ENCODE measurements at places on chromosomes 1 and 21. TPM values are rescaled to one million over a fixed set of nuclear protein-coding genes. Genes with fewer than 3 reads are reported as not detected.
A peak's percentile ranks its signal among the peaks of the same experiment; 100 is the strongest.

DNA sequence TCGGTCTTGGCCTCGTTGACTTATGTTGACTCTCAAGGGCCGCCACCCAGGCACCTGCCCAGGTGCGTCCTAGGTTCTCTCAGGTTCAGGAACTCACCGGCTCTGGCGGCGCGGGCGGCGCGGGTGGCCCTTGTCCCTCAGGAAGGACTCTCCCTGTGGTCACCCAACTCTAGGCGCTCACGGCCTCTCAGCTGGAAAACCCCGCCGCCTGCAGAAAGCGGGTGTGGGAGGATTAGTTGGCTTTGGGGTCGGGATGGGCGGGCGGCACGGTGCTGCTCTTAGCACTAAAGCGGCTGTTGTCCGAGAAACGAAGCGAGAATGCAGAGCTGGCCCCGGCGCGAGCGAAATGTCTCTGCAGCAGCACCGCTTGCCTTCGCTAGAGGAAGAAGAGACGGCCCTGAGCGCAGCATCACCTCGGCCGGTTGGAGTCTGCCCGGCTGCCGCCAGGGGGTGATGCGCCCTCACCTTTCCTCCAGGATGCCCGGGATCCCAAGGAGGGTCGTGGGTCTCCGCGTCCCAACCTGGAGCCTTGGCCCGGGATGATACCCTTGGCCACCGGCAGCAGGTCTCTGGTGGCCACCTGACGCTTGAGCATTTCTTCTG lies 8.1 kb upstream of the TADA1 start:
- no peak for DNase-seq

TBX19 gene
- total RNA-seq = 0.32 TPM

ABCG1 gene
- total RNA-seq = 2.3 TPM

OR6K2 gene
- total RNA-seq = not detected

DNA sequence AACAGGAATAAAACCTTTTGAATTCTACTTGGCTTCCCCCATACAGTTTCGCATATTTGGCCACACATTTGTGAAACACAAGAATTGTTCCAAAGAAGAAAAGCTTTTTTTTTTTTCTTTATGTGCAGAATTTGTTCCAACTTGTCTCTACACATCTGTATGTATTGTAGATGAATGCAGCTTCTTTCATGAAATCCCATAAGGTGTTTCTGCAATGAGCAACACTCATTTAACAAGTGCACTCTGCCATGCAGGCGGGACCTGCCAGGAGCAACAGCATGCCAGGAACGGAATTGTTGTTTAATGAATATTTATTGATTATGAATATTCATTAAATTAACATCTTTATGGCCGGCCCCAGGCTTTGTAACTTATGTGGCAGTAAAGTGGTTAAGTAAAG lies 1075.0 kb downstream of the TTLL7 start:
- peak; percentile 60 for DNase-seq

SIM2 gene
- total RNA-seq = not detected

GRCh38 chr1:80310703-80311245 lies 1304.2 kb upstream of the ADGRL4 start:
- DNase-seq = no peak

DNA sequence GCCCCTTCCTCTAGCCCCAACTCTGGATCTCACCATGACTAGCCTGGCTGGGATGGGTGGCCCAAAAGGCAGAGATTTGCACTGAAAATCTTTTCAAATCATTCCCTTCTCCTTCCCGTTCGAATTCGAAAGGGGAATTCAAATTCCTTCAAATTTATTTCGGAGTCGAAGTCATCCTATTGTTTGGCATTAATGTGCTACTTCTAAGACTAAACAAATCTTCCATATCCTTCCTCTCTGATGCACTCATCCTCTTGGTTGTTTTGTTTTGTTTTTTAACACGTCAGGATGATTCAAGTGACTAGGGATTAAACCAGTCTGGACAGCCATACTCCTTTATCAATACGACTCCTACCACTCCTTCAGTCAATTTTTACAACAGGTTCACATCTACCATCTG lies 95.5 kb upstream of the SGIP1 start:
- DNase-seq = peak; percentile 13

FCRL6 gene
- not detected for total RNA-seq

INSRR gene
- total RNA-seq = not detected

- no peak for DNase-seq
Measured at GRCh38 chr1:229157480-229157879, 113.4 kb upstream of the RAB4A start.

DNA sequence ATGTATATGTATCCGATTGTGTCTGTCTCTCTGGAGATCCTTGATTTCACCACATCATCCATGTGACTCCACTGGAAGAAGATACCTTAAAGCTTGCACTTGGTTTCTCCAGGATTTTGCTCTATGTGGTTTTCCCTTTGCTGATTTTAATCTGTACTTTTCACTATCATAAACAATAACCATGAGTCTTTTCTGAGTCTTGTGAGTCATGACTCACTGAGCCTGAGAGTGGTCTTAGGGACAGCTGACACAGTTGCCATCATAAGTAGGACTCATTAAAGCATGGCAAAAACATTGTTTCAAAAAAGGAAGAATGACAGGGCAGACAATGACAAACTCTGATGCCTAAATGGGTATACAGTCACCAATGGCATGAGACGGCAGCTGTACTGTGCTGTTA lies 226.2 kb downstream of the AKT3 start:
- peak; percentile 17 for DNase-seq

DNA sequence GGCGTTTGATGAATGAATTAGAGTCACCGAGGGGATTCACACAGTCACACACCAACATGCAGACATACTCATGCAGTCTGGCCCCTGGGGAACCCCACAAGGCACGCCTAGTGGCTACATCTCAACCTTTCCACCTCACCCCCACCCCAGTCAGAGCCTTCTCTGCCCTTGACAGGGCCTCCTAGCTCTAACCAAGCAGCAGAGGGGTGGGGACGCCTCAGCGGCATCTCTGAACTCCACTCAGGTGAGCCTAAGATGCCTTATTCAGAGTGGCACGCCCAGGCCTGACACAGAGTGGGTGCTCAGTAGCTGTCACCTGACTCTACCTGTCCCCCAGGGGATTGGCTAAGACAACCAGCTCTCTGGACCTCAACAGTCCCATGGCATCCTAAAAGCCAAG lies 3.7 kb upstream of the SDC3 start:
- DNase-seq = no peak

DNA sequence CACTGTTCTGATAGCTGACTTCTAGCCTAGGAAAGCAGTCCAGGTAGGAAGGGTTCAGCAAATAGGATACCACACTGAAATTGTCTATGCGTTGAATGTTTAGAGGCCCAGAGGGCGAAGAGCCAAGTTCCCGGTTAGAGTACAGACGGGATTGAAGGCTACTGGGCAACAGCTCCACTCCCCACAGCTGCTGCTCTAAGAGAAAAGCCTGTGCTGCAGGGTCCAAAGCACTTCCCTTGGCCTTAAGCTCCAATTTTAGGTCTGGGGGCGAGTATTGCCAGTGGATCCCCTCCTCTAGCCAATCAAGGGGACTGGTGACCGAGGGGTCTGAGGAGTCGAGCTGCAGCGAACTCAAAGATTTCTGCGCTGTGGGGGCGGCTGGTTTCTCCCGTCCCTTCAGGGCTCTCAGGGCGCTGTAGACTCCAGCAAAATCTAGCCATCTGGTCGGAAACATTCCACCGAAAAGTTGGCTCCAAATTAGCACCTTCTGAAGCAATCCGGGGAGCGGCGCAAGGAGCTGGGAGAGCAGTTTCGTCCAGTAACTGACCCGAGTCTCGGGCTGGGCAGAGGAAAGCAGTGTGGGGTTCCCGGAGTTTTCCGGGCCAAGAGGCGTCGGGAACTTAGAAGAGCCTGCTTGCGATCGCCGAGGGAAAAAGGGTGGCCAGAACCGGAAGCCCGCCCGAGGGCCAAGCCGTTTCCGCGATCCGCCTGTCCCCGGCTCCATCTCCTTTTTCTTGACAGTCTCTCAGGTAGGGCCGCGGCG lies 748 bp downstream of the PPP1R15B start:
- no peak for DNase-seq

DNA sequence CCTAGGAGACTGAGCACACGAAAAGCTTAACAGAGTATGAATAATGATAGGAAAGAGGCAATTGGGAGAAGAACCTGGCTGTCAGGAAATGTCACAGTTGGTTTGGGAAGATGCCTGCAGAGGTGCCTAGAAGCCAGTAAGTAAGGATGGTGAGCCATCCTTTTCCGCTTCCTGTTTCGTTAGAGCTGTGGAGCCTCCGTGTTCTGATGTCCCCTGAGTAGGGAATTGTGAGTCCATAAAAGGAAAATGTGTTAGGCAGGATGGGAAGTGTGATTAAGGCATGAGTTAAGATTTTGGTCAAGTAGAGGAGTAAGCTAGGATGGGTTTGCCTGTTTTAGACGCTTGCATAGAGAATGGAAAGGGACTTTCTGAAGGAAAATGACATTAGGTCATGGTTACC lies 9.0 kb downstream of the CLIC4 start:
- DNase-seq = no peak
